Hematopoietic multipotent progenitor cell treated with erythropoietin and hydrocortisone succinate and interleukin-3 and kit ligand, for 15 days (in vitro differentiated cells): ENCODE measurements at places on chromosomes 2 and 18.

DNA sequence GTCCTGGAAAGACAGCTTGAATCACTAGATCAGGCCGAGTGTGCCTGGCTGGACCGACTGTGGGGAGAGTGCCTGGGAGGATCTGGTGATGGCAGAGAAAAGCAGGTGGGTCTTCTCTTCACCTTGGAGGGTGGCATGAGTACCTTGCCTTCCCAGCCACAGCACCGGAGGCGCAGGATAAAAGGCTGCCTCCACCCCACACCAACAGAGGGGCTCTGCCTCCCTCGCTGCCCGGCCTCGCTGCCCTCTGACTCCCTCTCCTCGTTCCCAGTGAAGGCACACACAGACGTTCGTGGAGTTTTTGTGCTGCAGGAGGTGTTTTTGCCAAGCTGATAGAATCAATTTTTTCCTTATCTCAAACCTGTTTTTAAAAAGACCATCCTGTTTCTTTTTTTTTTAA is 71.4 kb upstream of the HAAO start:
- DNase-seq: no peak

DNA sequence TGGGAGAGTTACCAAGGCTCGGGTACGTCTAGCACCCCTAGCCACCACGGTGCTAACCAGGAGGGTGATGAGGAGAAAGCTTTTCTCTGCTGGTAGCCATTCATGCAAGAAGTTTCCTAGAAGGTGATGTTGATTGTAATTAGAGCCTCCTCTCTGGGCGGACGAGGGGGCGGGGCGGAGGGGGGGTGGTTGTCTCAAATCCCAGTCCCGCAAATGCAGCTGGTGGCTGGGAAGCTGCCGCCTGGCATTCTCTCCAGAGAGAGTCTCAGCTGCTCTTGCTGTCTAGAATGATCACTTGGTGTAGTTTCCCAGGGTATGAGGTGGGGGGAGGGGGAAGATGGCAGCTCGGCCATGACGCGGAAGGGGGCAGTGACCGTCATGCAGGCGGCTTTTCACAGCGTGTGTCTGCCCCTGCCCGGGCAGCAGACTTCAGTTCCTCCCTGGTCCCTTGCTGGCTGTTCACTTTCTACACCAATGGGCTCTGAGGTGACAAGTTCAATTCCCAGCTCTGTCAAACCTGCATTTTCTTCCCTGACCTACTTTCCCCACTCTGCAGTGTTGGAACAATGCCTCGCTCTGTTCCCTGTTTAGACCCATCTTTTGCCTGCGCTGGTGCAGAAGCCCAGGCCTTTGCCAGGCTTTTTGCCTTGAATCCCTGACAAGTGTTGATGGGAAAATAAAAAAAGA is 61.5 kb upstream of the KLF7 start:
- no peak for DNase-seq

- no peak for DNase-seq
Observed at GRCh38 chr18:49277395-49278036, 182.9 kb downstream of the DYM start.

DNA sequence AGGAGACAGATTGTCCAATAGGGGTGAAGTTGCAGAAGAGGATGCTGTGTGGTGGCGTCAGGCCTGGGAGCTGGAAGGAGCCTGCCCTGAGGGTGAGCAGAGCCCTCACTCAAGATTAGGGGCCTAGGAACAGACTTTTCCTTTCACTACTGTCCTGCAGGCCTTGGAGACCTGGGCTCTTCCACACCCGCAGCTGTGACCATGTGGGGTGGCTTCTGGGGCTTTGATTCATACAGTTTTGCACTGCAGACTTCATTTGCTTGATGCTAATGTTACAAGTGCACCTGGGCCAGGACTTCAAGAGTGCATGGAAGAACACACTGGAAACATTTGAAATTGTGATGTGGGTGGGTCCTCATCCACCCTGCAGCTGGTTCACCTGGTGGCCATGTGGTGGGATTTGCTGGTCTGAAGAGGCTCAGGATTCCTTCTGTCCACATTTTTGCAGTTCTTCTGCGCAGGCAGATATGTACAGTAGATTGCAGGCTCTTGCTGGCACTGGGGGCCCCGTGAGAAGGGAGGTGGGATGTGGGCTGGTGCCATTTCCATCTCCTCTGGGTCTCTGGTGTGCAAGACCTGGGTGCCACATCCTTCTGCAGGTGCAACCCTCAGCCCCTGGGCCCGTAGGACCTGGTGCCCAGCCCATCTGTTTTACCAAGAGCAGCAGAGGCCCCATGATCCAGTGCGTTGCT is 9.9 kb downstream of the GLI2 start:
- DNase-seq: no peak

GRCh38 chr2:239167766-239168444 is 232.9 kb downstream of the HDAC4 start:
- no peak for DNase-seq

DNA sequence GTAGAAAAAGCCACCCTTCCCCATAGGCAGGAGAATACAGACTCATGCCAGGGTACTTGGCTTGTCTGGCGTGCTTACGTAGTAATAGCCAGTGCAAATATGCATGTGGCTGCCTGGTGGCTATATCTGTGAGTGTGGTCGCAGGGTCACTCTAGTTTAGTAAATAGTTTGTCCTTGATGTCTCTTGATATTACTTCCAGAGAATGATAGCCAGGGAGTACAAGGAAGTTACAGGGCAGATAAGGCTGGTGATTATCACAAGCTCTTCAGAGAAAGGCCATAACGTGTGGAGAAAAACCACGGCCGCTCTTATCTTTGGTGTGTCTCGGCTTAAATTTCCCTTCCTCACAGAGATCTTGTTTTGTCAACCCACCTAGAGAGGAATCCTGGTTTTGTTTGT is 54.3 kb upstream of the SLC39A10 start:
- no peak for DNase-seq

- DNase-seq: peak; percentile 69
Observed at GRCh38 chr2:112685271-112685884, 35.4 kb upstream of the NT5DC4 start.

DNA sequence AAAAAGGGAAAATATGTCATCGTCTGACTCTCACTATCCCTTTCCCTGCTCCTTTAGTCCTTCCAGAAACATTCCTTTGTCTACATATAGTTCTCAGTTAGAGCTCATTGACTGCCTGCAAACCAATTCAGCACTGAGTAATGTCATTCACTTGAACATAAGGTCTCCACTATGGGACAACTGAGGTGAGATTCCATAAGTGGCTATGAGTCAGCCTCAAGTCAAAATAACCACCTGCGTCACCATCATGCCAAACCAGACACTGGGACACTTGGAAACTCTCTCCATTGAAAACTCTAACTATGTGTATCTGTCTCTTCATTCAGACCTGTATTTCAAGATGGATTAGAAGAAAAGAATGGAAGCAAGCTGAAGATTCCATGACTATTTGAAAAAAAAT is 878.0 kb upstream of the PIK3C3 start:
- no peak for DNase-seq

DNA sequence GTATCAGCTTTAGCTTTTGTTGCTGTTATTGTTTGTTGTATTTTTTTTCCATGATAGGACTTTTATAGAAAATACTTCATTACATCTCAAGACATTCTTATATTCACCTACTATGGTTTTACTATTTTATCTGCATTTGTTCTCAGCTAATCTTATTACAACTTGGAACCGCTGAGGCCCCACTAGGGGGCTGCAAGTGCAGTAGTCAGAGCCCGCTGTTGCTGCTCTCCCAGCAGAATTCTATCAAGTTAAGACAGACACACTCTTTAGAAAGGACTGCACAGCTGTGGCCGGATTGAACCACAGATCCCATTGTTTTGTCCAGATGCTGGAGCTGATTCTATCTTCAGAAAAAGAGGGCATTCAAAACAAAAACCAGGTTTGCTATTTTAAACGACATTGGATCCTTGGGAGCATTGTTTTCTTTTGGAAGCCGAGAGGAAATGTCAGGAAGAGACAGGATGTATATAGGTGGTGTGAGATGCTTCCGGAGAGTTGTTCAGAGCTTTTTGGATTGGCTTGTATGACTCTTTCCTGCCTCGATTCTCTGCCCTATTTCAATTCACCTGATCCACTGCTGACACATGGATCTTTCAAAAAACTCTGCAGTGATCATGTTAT is 105.7 kb upstream of the GAREM1 start:
- DNase-seq: no peak

- no peak for DNase-seq
Observed at GRCh38 chr2:237472909-237473877, 13.9 kb upstream of the MLPH start.

DNA sequence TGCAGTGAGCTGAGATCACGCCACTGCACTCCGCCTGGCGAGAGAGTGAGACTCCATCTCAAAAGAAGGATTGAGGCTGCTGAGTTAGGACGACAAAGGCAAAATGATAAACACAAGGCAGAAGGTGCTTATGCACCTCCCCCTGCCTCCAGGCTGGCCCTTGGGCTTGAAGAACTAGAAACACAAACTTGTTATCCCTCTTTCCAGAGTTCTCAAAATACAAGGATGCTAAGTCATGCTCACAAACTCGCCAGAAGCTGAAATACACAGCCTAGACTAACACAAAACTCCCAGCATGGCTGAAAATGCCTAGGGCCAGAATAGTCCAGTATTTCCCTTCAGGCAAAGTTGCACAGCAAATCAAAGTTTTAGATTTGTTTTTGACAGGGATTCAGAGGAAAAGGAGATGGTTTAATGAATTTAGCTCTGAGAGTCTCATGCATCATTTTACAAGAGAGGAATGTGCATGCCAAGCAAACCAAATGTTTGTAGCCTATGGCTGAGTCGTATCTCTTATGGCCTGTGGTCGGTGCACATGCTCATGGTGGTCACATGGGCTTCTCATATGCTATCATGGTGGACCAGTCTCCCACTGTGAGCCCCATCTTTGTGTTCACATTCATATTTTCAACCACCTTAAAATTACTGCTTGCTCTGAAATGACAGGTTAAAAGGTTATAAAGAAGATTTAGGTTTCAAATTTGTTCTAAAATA is 16.2 kb upstream of the MREG start:
- DNase-seq: no peak

GRCh38 chr2:189113963-189114362 is 65.6 kb downstream of the COL5A2 start:
- DNase-seq: no peak

- no peak for DNase-seq
Observed at GRCh38 chr2:172438741-172439508, 11.5 kb downstream of the ITGA6 start.

DNA sequence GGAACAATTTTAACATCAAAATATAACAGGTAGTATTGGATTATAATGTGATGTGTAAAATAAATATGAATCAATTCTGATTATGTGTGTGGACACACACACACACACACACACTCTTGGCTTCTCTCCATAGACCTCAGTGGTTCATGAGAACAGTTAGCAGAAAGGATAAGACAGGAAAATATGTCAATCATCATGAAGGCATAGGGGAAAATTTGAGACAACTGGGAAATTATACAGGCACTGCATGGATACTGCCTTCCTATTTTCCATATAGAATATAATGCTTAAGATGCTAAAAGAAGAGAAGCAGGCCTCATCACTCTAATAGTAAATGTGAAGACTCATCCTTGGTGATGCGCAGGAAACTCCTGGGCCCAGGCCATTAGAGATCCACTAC is 884.5 kb downstream of the SUCLG1 start:
- no peak for DNase-seq

- no peak for DNase-seq
Observed at GRCh38 chr2:179850188-179850587, 11.2 kb downstream of the ZNF385B start.

DNA sequence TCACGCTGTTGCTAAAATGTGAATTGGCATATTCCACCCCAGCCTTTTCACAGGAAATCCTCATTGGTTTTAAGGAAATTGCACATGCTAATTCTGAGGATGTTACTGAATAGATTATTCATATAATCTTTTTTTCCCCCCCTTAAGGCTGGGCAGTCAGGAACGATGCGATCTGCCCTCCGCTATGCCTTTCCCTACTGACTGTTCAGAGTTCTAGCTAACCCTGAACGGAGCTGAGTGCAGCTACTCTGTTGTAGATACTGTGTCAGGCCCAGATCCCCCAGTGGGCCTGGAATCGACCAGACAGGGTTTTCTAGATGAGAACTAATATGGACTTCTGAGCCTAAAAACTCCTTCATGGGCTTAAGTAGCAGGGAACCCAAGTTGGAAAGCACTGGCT is 192.2 kb downstream of the TCF4 start:
- no peak for DNase-seq

DNA sequence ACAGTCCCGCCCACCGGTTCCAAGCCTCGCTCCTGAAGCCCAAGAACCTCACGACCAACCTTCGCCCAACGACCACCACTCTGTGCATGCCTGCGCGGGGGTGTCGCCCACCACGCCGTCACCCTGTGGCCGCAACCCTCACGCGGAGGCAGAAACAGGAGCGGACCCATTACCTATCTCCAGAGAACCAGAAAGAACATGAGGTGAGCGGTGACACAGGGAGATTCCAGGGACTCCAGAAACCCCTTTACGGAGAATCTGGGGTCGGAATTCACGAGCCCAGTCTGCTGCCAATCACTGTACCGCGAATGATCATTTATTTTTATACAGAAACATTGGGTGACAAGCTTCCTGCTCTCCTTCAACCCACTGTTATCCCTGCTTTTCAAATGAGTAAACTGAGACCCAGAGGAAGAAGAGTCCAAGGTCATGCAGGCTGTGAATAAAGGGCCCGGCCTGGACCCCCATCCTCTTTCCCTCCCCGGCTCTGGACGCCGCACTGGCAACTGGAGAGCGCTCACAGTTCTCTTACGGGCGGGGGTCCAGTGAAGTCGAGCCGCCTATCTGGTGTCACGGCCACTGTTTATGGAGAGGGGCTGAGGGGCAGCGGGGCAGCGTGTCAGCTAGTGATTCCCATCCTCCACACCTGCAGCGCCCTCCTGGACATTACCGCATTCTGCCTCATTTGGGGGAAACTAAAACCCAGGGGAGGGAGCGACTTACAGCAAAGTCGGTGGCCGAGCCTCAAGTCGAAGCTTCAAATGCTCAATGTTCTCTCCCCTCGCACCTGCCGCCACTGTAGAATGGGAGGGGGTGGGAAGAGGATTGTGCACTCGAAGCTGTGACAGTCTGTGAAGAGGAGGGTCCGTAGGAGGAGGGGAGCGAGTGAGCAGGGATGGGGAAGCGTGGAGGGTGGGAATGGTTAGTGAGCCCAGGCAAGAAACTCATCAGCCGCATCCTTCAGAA is 723 bp upstream of the SLC30A3 start:
- DNase-seq: no peak

DNA sequence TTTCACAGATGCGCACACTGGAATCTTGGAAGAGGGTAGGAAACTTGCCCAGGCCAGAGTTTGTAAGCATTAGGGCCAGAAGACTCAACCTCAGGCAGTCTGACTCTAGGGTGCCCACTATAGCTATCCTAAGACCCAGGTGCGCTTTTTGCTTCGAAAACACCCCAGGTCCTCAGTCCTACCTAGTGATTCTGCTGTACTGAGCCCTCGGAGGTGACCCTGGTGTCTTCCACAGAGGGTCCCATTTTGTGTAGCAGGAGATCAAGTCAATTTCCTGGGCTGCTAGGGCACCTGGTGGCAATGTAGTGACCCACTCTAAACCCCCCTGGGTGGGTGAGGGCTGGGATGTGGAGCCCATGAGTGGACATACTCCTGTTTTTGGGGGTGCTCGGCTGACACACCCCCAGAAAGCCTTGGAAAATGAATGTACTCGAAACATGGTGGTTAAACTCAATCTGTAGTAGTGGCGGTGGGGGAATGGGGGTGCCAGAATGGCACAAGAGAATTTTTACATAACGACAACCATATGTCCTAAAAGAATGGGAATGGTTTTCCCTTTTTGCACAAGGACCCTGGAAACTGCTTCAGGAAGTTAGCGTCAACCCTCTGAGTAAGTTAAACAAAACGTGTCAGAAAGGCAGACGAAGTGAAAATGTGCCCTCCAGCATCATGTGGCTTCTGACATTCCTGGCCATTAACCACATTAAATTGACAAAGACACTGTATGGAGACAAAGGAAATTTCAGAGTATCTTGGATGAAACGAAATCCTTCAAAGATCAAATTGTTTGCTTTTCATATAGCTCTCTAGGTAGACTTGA is 218.0 kb upstream of the COPS8 start:
- DNase-seq: no peak
